ENCODE measurements at places on chromosomes 6 and 20.

DNA sequence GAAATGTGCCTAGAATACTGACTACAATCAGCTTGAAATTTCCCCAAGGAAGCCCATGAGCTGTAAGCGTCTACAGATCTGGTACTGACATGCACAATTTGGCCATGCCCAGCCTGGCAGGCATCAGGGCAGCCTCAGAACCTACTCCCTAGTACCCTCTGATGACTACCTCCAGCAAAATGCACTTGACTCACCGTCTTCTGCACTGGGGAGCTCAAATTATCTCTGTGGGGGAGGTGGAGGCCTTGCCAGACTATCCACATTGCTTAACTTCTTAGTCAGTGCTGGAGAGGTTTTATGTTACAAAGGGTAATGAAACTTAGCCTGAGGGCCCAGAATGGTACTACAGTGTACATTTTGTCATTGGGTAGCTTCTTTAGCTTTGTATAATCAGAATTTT is 126.0 kb upstream of the ADGRF1 start:
- no peak for DNase-seq

DNA sequence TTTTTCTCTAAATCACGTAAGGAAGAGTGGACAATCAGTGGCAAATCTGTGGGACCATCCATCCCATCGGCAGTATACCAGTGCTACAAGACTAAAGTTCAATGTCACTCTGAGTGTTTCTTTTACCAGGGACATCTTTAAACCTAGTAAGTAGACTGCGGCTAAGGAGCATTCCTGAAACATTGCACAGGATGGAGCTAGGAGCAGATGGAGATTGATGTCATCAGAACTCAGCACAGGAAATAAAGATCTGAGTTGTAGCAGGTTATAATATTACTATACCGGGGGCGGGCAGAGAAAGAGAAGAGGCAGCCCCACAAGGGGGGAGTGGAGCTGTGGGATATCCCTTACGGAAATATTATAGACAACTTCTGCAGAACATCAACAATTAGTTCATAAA is 162.1 kb downstream of the MTFR2 start:
- DNase-seq, result no peak

DNA sequence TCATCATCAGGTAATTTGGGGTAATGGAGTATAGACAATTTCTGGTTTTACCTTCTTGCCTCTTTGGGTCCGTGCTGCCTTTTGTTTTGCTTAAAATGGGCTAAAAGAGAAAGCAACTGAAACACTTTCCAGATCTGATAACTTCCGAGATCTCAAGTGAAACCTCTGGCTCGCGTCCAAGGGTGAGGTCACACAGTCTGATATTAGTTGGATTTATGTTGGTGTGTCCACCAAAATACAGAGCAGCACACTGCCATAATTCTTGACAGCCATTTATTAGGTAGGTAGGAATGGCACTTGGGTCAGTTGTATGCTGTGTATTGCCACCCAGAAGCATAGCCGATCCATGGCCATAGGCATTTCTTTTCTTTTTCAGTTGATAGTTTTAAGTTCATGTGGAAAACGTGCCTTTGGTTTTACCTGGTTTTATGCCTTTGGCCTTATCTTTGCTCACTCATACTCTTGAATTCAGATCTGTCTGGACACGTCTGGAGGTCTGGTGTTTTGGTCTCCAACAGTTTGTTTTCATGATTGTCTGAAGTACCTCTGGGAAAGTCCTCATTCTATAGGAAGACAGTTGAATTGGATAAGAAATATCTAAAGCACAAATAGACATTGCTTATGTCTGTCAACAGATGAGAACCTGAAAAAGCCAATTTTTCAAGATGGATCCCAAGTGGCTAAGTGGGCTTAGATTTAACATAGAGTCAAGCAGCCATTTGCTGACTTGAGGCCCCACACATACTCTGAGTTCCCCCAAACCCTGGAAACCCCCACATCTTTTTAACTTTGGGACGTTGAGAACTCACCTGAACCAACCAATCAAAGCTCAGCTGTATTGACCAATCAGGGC is 320.8 kb downstream of the SOX4 start:
- DNase-seq, result no peak

GRCh38 chr20:824916-825315 is 8.6 kb upstream of the FAM110A start:
- DNase-seq, result no peak

GRCh38 chr6:132391391-132392269 is 9.6 kb downstream of the MOXD1 start:
- DNase-seq, result no peak

GRCh38 chr6:160943997-160944396 is 47.6 kb upstream of the MAP3K4 start:
- no peak for DNase-seq

DNA sequence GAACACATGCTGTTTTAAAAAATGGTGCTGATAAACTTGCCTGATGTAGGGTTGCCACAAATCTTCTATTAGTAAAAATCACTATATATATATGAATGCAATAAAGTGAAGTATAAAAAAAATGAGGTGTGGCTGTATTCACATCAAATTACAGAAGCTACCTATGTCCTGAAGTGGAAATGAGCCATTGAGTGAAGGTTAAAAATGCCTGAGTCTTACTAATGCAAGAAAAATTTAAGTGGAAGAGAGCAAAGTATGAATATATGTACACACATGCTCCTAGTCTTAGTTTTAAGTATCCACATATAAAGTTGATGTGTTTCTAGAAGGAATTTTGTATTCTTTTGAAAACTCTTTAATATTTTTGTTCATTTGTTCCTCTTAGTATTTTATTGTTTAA is 808.3 kb upstream of the MAN1A1 start:
- DNase-seq, result no peak

GRCh38 chr6:130020073-130020906 is 1.9 kb downstream of the L3MBTL3 start:
- peak; percentile 71 for DNase-seq

- DNase-seq, result peak; percentile 74
Measured at GRCh38 chr6:14270925-14271788, 153.6 kb downstream of the CD83 start.

DNA sequence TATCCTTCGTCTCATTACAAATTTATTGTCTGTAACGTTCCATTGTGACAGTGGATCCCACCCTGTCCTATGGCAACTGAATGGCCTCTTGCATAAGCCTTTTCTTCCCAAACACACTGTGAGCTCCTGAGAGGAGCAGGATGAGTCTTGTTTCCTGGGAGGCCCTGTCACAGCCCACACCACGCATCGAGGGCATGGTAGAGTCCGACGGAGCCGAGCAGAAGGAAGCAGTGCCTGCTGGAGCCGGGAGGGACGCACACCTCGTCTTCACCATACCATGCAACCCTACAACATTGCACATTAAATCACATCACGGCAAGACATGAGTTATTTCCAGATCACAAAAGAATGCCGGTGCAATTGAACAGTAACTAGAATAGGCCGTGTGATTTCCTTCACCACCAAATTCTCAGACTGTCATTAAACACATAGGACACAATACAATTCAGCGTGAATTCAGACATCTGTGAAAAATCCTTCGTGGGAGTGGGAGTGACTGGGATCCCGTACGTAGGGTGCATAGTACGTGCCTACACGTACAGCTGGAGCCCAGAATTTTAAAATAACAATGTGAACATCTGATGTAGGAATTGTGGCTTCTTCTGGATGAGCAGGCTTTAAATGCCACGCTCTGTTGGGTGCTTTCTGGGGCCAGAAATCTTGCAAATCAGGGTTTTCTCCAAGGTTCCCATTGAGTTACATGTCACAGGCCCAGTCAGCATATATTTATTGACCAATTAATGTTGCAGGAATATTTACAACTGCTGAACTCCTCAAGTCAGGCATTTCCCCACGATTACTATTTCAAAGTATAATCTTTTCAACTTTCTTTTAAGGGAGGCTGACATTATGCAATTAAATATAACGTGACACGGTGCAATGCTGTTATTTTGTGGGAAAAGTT is 201.8 kb downstream of the TTLL2 start:
- no peak for DNase-seq

- no peak for DNase-seq
Measured at GRCh38 chr20:1166948-1167720, 17.6 kb downstream of the TMEM74B start.

GRCh38 chr6:53926505-53926904 is 131.7 kb downstream of the LRRC1 start:
- DNase-seq, result no peak

DNA sequence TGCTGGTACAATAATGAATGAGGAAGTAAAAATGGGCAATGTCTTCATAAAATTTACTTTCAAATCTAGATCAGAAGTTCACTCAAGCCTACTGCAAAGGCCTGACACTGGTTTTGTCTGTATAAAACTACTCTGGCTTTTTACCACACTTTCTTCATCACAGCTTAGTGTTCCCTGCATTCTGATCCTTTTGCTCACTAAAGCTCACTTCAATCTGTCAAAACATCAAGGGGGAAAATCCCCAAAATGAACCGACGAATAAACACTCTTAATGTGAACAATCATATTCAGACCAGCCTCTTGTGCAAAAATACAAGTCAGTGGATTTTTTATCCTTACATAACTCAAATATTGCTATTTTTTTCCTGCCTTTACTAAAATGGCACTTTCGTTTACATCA is 98.5 kb downstream of the PRDM1 start:
- DNase-seq, result no peak

Data from activated naive CD8-positive, alpha-beta T cell treated with anti-CD3 and anti-CD28 coated beads, Interleukin-2, amount 10 ng/mL, durations not matched to agents 7 days and 5 days (primary cell).